ENCODE measurements at places on chromosomes 7 and 10.

- peak; percentile 74 for DNase-seq
These were observed 55.9 kb downstream of the UPF2 start for GRCh38 chr10:11986593-11987216.

- no peak for DNase-seq
These were observed 7.0 kb upstream of the GPER1 start for GRCh38 chr7:1080921-1081255.

DNA sequence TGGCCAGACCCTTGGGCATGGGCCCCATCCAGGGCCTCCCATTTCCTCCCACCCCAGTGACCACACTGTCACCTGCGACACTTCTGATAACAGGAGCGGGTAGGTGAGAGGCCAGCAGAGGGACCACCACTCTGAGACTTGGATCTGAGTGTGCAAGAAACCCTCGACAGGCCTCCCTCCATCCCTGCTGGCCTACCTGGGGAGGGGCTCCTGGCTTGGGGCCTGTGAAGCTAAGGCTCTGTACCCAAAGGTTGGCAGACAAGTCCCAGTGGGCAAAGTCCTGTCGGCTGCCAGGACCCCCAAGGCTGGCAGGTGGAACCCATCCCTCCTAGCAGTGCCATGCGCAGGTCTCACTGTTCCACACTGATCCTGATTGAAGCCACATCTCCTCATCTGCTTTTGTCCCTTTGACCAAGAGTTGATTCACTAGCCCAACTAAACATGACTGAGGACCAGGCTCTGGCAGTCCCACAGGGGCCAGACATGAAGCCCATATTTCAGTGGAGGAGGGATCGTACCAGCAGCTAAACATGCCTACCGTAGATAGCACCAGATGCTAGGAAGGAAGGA, 1.2 kb upstream of the PGAM2 start:
- DNase-seq, result no peak

DNA sequence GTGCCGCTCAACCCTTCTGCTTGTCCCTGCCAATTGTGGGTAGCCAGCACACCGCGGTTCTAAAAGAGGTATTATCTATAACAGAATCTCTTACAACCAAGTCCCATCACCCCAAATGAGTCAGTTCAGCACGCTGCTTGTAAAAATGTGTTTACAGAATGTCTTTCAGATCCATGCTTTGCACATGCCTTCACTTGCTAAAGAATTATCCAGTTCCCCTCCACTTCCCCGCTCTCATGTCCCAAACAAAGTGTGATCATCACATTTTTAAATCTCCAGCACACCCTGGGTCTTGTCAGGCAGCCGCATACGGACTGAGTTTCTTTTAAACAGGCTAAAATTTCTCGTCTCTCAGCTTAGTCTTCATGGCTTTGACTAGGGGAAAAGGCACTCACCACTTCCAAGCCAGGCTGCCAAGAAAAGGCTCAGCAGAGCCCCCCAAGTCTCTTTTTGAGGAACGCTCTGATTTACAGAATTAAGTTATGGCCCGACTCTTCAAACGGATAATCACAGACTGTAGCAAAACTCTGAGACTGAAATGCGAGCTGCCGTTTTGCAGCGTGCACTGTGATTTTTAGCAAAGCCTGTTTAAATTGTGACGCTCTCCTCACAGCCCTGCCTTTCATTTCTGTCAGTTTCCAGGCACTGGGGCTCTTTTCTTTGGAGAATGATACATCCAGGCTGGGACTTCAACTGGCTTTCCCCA, 29.8 kb upstream of the FGFR2 start:
- no peak for DNase-seq

- DNase-seq, result no peak
These were observed 73.4 kb downstream of the ALOX5 start for GRCh38 chr10:45447416-45447815.

DNA sequence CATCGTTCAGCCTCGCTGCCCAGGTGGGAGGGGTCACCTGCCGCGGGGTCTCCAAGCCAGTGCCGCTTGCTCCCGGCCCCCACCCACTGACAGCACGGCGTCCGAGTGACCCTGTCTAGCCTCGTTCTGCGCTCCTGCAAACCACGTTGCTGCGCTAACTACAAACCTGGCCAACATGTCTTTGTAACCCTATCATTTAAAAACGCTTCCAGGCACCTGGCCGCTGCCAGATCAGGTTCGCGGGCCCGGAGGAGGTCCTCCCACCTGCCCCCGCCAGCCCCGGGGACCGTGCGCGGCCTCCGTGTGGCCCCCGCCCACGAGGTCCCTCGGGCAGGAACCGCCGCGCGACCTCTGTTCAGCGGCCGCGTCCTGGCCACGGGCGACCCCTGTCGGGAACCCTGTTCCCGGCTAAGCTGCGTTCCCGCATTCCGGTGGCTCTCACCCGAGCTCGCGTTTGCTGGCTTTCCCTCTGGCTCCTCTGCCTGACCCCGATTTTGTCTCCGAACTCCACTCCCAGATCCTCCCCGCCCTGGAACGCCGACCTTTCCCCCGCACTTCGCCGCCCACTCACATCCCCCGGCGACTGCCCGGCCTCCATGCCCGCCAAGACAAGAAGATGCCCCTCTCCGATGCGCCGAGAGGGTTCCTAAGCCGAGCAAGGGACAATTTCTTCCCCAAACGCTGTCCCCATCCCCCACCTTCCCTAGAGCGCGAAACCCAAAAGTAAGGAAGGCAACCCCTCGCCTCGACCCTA, 2.4 kb downstream of the SFMBT2 start:
- DNase-seq, result peak; percentile 72

DNA sequence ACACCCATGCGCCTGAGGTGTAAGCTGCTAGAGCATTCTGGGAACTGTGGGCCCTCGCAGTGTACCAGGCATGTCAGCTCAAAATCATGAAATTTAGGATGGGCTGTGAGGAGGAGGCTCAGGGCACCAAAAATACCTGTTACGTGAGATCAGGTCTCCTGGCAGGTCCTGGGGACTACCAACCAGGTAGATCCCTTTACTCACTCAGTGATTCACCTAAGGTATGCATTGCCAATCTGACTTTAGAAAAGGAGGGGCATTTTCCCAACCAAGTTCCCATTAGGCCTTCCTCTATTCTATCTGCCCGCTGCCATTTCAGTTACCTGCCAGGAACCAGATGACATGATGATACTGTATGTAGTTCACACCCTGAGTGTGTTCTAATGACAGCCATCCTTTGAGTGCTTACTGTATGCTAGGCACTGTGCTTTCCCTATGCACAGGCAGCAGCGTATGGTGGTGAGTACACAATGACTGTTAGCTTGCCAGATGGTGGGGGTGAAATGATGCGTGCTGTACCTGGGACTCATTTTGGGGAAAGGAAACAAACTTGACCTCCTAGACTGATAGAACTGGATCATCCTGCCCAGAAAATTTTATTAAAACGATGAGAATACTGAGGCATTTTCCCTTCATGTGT, 62.0 kb downstream of the CFAP58 start:
- DNase-seq, result no peak

DNA sequence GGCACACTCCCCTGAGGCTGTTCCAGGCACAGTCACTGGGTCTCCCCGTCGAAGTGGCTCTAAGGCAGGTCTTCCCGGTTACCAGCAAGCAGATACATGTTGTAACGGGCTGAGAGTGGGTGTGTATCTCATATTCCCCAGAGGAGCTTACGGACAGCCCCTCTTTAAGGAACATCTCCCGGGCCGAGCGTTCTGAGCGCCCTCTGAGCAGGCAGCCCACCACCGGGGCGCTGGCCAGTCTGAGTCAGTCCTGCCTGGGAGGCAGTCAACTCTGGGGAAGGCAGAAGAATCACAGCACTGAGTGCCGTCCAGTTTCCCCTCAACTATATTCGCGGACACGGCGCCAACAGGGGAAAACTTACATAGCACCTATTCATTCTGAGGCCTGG, 117.4 kb downstream of the LHPP start:
- DNase-seq, result no peak

- no peak for DNase-seq
These were observed 127.5 kb upstream of the GPR26 start for GRCh38 chr10:123538401-123539320.

- no peak for DNase-seq
These were observed 176.7 kb downstream of the ADARB2 start for GRCh38 chr10:1560535-1561192.

GRCh38 chr10:80158598-80159127, 26.1 kb downstream of the PLAC9 start:
- peak; percentile 94 for DNase-seq

All from suppressor macrophage (primary cell).